NCI-H1436 (cell line): ENCODE measurements at places on chromosomes 7 and 10.

- no peak for DNase-seq
Observed at GRCh38 chr10:43921881-43922280, 273.2 kb upstream of the ZNF32 start.

DNA sequence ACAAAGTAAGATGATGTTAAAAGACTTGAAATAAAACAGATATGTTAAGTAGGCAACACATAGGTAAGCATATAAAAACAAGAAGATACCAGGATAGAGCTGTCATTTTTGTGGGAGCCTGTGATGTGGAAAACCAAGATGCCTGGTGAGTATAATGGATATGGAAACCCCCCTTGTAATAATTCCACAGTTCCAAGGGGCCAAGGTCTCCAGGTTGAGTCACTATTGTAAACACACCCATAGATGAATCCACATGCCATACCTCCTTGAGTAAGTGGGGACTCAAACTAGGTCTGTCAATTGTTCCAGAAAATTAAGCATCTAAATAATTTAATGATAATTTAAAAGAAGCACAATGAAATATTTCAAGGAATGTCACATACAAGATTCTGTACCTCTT lies 15.9 kb downstream of the CAV1 start:
- no peak for DNase-seq

- DNase-seq = no peak
Observed at GRCh38 chr7:36265680-36266079, 112.6 kb downstream of the EEPD1 start.

DNA sequence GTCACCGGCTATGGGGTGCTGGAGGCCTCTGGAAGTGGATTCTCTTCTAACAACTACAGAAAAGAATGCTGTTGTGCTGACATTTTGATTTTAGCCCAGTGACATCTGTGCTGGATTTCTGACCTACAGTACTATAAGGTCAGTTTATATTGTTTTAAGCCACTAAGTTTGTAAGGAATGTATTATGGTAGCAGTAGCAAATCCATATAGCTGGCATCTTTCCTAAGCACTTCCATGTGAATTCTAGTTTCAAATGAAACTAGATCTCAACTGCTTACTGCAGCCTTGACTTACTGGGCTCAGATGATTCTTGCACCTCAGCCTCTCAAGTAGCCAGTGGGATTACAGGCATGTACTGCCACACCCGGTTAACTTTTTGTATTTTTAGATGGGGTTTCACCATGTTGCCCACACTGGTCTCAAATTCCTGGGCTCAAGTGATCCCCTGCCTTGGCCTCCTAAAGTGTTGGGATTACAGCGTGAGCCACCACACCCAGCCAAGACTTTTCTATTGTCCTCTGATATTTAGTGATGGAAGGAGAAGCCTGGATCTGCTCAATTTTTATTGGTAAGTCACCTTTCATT lies 414.0 kb downstream of the PHTF2 start:
- no peak for DNase-seq
